ENCODE measurements at places on chromosomes 5 and 9.
A peak's percentile ranks its signal among the peaks of the same experiment; 100 is the strongest.

DNA sequence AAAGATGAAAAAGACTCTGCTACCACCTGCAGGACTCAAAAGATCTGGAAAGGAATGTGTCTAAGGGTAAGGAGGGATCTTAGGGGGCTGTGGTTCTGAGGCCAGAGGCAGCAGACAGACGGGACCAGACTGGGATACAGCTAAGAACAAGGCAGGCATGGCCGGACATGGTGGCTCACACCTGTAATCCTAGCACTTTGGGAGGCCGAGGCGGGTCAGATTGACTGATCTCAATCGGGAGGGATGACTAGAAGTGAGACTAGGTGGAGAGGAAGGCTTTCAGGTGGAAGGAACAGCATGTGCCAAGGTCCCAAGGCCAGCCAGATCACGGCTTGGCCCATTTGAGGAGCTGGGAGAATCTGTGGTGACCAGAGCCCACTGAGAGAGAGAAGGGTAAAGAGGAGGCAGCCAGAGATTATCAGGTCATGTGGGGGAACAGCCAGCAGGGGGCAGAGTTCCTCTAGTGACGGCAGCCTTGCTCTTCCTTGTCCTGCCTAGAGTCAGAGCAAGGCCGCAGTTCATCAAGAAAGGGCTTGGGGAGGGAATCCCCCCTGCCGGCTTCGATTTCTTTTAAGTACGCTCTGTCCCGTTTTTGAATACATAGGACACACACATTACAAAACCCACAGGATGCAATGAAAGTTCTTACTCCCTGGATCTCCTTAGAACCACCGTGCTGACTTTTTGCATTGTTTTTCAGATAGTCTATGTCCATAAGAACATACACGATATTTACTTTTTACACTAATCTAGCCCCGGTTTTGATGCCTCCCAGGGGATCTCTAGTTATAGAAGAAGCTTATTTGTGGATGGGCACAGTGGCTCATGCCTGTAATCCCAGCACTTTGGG, 2.6 kb upstream of the OLFML2A start:
- DNase-seq: peak; percentile 71

DNA sequence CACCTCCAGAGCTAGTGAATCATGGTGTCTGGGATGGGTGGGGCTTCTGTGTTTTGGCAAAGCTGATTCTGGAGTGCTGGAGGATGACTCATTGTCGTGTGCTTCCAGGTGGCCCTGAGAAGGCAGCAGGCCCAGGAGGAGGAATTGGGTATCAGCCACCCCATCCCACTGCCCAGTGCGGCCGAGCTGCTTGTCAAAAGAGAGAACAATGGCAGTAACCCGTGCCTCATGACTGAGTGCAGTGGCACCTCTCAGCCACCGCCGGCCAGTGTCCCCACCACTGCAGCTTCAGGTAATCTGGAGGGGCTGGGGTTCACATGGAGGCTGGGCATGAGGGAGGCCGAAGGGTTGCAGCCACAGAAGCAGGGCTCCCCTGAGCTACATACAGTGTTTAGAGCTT, 5.4 kb downstream of the DMRT1 start:
- no peak for DNase-seq

DNA sequence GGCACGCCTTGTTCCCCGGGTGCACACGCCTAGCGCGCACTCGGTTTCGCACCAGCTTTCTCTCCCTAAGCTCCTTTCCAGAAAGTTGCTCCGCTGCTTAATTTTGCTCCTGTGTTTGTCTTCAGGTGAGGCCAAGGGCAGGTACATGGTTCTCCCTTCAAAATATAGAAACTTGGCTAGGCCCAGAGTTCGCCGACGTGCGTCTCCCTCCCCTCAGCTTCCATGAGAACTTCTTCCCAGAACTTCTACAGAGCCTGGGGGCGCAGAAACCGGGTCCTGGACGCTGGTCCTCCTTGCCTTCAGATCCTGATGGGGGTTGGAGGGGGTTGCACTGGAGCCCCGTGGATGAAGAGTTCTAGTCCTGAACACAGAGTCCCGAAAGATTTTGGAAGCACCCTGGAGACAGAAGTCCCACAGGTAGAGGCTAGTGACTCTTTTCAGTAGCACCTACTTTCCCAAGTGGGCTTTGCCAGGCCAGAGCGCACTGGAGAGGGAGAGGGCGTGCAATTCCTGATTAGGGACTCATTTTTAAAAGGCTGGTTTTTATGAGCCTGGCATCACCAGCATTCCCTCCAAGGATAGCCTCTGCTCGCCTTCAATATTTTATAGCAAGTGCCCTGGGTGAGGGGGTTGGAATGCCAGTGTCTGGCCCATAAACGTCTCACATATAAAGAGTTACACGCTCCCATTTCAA, 128.4 kb downstream of the TMEM174 start:
- DNase-seq: no peak

DNA sequence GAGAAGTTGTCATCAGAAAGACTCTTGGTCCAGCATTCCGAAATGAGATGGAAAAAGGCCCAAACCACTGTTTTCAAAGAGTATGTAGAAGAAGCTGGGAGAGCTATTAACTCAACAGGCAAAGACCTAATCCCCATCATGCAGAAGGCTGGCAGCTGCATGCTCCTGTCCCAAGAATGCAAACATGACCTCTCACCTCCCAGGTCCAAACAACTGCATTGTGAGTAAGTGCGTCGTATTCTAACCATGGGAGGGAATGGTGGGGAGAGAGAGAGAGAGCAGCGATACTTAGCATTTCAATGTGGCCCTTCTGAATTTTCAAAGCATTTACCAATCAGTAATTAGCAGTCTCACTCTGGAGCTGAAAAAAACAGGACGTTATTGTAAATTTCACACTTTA, 27.6 kb downstream of the TRPC7 start:
- no peak for DNase-seq

GRCh38 chr5:15013654-15014463, 142.3 kb upstream of the ANKH start:
- DNase-seq: no peak
